ENCODE measurements at places on chromosomes 1 and 21.

GRCh38 chr1:226643177-226643576, 94.6 kb downstream of the STUM start:
- DNase-seq: no peak

DNA sequence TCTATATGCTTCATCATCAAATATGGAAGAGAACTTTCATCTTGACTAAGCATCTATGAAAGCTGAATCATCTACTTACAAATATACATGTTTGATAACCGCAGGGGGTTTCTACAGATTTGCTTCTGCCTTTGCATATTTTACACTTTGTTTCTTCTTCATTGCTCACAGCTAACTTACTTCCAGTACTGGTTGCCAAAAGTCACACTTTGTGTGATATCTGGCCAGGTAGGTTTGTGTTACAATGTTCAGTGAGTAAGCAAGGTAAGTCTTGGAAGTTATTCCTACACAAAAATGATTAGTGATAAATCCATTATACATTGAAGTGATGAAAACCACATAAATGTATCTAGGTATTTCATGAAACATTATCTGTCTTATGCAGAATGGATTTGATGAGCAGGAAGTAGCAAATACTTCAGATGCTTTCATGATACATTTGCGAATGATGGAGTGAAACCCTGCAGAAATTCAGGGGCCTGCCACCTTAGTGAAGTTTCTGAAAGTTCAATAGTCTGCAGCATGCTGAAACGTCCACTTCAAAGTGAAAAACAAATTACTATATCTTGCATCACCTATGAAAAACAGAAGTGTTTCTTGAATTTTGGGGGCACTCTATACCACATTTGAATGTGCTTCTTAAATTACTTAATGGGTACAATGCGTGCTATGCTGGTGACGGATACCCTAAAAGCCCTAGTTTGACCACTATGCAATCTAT, 187.3 kb downstream of the ATP6V1G3 start:
- peak; percentile 85 for DNase-seq

- DNase-seq: no peak
These were observed 60.7 kb downstream of the ADARB1 start for GRCh38 chr21:45135122-45135521.

GRCh38 chr1:39220891-39221870, 16.7 kb downstream of the MACF1 start:
- no peak for DNase-seq

DNA sequence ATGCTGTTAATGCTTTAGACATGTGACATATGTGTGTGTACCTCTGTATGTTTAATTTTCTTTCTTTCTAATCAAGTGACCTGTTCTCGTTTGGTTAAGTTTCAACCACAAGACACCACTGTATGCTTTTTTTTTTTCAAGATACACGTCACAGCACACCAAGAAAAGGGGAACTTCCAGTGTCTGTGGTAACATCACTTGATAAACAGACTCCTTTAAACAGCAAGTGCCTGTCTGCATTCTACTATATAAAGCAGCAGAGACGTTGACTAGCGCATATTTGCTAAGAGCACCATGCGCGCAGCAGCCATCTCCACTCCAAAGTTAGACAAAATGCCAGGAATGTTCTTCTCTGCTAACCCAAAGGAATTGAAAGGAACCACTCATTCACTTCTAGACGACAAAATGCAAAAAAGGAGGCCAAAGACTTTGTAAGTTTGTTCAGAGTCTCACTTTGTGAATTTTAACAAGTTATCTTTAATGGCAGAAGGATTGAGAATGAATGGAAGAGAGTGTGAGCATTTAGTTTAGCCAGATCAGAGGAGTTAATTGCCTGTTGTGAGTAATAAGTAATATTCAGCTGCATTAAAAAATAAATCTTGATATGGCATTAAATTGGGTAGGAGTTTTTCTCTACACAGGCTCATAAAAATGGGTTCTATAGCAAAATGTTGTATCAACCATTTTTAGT, at the start of gene RGS1:
Gene RGS1, plus strand, starts transcription at position 275 of the 691 bp plus-strand sequence. Its CDS starts 20 bp downstream, at position 295.
- DNase-seq: peak; percentile 59

DNA sequence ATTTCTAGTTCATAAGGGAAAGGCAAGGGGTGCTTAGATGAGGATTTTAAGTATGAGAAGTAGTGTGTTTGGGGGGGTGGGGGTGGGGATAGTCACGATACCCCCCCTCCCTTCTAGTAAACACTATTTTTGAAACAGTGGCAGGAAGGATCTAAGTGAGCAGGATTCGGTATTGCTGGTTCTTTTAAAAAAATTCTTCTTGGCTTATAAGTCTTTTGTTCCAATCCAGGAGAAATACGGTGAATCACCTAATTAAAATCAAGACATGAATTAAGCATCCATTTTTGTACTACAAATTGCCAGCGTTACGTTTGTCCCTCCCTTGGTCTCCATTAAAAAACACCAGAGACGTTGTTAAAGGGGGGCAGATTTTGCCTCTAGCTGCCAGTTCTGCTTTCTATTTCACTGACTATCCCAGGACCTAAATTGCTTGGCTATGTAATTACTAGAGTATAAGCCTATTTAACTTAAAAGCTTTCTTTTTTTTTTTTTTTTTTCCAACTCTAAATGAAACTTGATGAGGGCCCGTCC, 911 bp downstream of the LMO4 start:
- DNase-seq: no peak

DNA sequence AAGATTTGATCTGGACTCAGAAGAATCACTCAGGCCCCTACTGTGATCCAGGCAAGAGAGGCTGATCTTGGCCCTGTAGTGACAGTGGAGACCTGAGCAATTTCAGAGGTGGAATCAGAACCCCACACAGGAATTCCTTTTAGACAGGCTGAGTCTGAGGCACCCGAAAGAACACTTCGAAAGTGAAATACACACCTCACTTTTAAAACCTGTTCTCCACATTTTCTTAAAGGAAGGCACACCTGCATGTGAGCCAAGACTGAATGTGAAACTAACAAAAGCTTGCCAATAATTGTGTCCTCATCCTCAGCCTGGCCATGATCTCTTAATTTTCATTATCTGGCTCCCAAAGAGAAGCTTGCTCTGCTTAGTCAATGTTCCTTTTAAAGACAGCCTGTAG, 32.2 kb downstream of the SIPA1L2 start:
- no peak for DNase-seq

DNA sequence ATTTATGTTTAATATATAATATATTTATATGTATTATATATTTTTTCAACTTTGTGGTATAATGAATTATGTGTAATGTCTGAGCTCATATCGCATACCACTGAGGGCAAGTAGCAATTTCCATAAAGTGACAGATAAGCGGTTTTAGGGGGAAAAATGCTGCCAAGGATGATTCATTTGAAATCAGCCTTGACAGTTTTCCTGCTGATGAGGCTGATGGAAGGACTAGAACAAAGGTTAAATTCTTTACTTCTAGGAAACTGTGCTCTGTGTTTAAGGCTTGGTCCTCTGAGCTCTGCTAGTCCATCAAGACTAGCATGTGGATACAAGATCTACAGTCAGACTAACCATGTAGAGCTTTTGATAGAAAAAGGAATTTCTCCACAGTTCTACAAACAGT, 19.3 kb upstream of the DDAH1 start:
- no peak for DNase-seq

DNA sequence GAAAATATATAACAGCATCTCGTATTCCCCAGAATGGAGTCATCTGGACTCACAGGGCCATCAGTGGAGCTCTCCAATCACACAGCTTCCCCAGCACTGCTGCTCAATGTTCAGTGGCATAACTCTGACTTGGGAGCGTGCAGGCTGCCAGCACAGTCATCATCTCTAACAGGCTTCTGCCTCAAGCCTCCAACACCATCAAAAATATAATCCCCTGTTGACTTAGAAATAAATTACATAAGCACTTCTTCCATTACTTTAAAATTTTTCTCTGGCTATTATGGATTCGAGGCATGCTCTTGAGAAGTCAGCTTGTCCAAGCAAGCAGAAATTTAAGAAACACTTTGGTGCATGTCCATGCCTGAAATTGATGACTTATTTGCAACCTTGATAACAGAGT, 6.2 kb downstream of the DUSP23 start:
- DNase-seq: no peak

- no peak for DNase-seq
These were observed 62.3 kb upstream of the KCNA3 start for GRCh38 chr1:110736900-110737605.

DNA sequence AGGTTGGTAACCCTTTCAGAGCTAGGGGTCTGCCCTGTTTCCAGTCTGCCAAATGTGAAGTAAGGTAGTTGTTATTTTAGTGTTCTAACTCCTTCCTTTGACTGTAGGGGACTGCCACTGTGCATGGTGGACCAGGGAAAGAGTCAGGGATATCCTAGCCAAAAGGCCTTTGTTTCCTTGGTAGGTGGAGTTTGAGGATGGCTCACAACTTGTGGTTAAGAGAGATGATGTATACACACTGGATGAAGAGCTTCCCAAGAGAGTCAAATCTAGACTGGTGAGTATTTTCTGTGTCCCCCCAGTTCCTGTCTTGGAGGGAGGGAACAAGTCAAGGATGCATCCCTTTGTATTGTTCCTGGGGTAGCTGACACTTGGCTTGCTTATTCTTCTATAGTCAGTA, 3.5 kb upstream of the ST3GAL3 start:
- no peak for DNase-seq

GRCh38 chr1:48831120-48831978, 54.7 kb upstream of the BEND5 start:
- no peak for DNase-seq

- no peak for DNase-seq
These were observed 156.7 kb upstream of the BACE2 start for GRCh38 chr21:41011098-41011731.

DNA sequence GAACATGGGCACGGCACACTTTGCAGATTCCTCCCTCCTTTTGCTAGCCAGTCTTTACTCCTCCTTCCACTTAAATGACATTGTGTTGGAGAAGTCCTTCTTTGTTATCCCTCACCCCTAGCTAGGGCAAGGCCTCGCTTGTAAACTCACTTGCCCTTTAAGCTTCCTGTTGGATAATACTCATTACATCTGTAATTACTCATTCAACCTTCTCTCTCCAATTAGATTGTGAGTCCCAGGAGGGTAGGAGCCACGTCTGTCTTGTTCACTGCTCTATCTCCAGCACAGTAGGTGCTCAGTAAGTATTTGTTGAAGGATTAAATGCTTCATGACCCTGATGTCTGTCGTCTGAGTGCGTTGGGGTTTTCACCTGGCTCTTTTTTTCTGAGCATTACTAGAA, 98.7 kb upstream of the USP24 start:
- DNase-seq: no peak

GRCh38 chr1:149879556-149879955, 19.8 kb upstream of the BOLA1 start:
- DNase-seq: no peak

DNA sequence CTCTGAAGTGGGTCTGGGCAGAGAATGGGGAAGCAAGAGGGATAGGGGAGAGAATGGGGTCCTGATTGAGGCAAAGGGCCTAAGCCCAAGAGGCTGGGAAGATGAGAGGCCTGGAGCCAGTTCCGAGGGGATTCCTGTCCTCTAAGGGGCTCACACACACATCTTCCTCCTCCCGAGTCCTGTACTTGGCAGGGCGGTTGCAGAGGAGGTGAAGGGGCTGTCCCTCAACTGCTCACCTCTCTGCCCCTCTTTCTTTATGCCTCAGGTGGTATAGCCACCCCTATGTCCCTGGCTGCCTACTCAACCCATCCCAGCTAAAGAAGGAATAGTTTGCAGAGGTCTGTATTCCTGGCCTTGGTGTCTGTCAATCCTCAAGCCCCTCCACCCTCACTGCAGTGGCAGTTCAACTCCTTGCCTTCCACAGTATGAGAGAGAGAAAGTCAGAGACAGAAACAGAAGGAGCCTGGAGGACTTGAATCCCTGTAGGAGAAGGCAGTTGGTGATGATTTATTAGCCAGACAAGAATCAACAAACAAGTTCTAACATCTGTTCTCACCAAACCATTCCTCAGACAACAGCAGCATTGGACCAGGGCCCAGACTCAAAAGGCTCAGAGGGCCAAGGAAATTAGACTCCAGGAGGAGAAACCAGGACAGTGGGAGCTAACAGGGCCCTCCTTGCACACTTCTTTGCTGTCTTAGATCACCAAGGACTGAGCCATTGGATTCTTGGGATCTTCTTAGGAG, 10.7 kb downstream of the SH2D2A start:
- no peak for DNase-seq

DNA sequence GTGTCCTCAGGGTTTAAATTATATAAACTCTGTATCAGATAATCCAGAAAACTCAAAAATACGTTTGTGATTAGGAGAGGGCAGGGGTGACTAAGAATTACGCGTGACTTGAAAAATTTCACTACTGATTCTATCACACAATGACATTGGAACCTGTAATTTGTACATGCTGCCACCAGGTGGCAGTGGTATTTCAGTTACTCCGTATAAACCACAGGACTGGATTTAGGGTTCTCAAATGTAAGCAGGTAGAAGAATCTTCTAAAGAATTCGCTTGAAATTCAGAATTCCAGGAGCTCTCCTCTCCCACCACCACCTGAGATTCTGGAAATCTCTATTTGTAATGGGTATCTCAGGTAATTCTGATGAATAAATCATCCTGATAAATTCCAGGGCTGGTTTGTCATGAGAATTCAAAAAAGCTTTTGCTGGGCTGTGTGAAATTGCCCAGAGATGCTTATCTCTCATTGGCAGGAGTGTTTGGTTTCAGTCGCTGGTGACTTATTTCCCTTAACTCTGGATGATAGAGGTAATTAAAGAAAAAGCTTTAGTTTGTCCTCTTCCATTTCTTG, 1.7 kb upstream of the KRTAP7-1 start:
- peak; percentile 11 for DNase-seq

DNA sequence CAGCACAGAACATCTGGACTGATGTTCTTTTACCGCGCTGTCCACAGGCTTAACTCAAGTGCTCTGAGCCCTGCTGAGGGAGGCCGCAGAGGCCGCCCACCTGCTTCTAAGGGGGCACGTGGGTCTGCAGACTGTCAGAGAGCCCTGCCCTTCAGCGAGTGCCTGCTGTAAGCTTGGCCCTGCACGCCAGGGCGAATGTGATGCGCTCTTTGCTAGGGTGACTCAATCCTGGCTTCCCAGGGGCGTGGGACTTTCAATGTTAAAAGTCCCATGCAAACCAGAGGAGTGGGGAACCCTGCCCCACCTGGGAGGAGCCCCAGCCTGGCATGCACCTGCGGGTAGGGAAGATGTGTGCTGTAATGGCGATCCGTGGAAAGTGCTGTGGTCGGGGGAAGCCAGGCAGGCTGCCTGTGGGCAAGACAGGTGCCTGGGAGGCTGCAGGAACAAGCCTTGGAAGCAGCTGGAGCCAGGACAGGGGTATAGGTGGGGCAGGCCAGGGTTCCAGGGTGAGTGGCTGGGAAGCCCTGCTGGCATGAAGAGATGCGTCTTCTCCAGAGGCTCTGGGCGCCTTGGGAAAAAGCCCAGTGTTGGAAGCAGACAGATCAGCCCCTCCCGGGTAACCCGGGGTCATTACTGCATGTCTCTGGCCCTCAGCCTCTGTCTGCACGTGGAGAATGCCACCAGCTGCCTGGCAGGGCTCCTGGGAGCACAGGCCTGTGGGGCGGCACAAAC, 594 bp upstream of the PANK4 start:
- no peak for DNase-seq
